Hematopoietic multipotent progenitor cell treated with erythropoietin and hydrocortisone succinate and interleukin-3 and kit ligand, for 6 days (in vitro differentiated cells): ENCODE measurements at places on chromosomes 5 and 9.

GRCh38 chr9:70403618-70404025 is 10.8 kb downstream of the KLF9 start:
- DNase-seq: no peak

GRCh38 chr5:89308606-89309040 is 425.6 kb upstream of the MEF2C start:
- DNase-seq: no peak

GRCh38 chr5:179198825-179199224 is 138.7 kb downstream of the ZNF354C start:
- no peak for DNase-seq

DNA sequence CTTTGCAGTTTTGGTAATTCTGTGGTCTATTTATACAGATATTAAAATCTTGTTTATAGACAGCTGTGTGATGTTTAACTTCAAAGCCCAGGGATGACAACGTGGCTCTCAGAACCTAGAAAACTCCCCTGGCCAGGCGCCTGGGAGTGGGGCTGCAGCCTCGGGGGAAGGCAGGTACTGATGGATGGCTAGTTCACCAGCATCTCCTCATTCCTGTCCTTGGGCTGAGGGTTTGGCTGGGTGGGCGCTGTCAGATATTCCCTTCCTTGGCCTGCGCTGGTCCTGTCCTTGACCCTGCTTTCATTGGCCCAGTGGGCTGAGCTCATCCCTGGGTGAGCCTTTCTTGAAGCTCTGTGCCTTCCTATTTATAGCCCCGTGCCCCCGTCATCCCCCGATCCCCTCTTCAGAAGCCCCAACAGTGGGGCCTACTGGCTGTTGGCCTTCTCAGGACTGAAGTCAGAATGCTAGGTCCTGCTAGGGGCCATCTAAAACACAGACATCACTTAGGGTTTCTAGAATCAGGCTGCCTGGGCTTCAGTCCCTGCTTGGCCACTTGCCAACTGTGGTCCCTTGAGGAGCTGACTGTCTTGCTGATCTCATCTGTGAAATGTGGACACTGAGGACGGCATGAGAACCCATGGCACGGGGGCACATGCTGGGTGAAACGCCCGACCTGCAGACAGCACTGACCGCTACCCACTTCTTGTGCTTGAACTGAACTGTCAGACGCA is 20.9 kb downstream of the SH3GLB2 start:
- no peak for DNase-seq

GRCh38 chr5:34486160-34486848 is 169.8 kb upstream of the RAI14 start:
- peak; percentile 90 for DNase-seq

DNA sequence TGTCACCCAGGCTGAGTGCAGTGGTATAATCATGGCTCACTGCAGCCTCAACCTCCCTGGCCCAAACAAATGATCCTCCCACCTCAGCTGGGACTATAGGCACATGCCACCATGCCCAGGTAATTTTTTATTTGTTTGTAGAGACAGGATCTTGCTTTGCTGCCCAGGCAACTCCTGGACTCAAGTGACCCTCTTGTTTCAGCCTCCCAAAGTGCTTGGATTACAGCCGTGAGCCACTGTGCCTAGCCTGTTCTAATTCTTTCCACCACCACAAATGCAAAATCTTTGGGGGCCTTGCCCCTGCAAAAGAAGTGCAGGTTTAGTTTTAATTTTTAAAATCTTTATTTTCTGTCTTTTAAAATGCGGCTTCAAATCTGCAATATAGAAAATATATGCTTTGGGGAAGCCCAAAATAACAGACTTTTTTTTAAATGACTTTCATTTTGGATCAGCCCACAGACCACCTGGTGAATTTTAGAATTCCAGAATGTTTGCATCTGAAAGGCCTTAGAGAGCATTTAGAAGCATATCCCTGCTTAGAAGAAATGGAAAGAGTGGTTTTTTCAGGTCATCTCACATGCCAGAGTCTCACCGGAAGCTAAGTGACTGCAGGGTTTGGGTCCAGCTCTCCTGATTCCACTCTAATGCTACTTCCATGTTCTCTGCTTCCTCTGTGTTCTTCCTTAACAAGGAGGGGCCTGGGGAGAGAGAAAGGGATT is 111.4 kb upstream of the FER start:
- no peak for DNase-seq

- no peak for DNase-seq
Measured at GRCh38 chr5:69268899-69269298, 34.2 kb downstream of the CDK7 start.

DNA sequence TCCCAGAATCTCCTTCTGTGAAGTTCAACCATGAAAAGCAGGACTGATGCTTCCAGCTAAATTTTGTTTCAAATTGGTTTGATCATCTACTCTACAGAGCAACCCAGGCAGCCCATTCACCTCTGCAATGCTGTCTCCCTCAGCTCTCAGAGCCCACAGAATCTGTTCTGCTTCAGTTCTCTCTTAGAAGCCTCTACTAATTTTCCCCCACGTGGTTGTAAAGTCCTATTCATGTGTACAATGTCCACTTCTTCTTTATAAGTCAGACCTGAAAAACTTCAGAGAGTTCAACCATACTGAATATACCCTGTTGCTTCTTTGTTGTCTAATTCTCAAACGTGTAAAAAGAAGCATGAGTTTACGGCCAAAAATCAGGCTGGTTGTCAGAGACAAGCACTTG is 21.3 kb upstream of the FAM13B start:
- no peak for DNase-seq

DNA sequence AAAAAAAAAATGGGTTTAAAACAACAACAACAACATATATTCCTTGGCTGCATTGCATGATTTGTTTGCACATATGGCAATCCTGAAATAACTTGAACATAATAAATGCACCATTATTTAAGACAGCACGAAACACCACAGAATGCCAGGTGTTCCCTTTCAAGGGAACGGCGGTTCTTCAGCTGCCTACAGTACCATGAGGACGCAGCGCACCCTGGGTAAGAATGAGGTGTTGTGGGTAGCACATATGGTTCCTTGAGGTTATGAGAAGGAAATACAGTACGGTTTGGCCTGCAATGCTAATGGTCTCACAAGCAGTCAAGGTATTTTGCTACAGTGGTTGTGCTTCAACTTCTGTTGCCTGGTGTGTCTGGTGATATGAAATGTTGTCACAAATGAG is 174.8 kb downstream of the SLC12A2 start:
- no peak for DNase-seq

- DNase-seq: peak; percentile 56
Measured at GRCh38 chr5:150000990-150001659, 586 bp downstream of the HMGXB3 start.

- DNase-seq: no peak
Measured at GRCh38 chr5:6601271-6601670, 31.6 kb downstream of the NSUN2 start.

DNA sequence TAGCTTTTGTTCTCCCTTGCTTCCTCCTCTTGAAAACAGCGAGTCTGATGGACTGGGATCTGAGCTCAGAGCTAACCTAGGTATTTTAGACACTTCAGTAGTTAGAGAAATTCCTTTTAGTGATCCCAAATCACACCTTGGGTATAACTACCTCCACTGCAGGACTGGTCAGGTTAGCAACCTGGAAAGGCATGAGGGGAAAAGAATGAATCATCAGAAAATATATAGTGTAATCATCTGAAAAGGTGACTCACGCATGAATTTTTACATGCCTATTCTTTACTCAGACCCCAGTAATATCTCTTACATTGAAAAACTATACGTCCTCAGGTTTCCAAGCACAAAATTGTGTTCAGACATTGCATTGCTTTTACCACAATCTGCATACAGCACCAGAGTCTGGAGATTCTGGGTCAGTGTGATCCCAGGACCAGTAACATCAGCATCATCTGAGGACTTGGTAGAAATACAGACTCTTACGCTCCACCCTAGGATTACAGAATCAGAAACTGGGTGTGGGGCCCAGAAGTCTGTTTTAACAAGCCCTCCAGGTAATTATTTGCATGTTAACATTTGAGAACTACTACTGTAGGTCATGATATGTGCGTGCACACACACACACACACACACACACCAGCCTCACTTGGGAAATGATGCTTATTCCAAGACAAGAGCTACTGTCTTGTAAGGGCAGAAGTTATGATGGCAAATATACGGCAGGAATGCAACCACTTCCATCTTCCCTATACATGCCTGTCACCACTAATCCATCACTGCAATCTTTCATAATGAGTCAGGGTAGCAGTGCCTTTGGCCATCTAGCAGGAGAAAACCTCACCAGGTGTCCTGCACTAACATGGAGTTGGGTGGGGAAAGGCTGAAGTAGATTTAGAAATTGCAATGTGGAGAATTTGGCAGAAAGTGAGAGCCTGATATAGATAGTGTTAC is 271.6 kb upstream of the MAP3K1 start:
- no peak for DNase-seq

GRCh38 chr9:124932333-124932732 is 8.6 kb downstream of the GOLGA1 start:
- peak; percentile 40 for DNase-seq

DNA sequence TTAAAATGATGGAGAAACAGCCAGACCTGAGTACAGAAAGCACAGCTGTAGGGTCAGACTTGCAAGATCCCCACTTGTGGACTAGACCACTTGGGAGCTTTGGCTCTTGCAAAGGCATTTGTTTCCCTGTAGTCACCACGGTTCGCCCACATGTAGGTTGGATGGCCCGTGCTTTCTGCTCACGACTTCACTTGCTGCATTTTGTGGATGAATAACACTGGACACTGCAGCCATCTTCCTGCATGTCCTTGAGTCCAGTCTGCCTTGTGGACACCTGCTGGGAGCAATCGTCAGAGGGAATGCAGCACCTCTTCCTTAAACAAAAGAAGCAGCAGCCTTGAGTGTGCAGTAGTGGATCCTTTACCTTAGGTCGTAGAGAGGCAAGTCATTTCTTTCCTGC is 372.9 kb upstream of the IRX2 start:
- no peak for DNase-seq

DNA sequence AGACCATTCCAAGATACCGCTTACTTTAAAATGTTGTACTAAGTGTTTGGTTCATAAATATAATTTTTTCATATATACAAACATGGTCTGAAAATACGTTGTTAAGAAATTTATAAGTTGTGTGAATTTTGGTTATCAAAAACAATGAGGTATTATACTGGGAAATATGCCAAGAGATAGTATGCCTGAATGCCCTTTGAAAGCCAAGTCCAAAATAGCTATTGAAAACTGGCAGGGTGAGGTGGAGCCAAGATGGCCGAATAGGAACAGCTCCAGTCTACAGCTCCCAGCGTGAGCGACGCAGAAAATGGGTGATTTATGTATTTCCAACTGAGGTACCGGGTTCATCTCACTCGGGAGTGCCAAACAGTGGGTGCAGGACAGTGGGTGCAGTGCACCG is 533.5 kb downstream of the ZNF608 start:
- no peak for DNase-seq

GRCh38 chr9:73037613-73038012 is 84.8 kb upstream of the ALDH1A1 start:
- peak; percentile 10 for DNase-seq

- DNase-seq: no peak
Measured at GRCh38 chr5:50967563-50968355, 301.3 kb downstream of the PARP8 start.

GRCh38 chr9:124502711-124503702 is 4.2 kb downstream of the NR5A1 start:
- no peak for DNase-seq

GRCh38 chr5:141902015-141902814 is 21.5 kb upstream of the DELE1 start:
- DNase-seq: peak; percentile 35

GRCh38 chr5:2886531-2886930 is 135.1 kb upstream of the IRX2 start:
- no peak for DNase-seq

- DNase-seq: no peak
Measured at GRCh38 chr9:17117372-17117771, 17.5 kb upstream of the CNTLN start.

- DNase-seq: no peak
Measured at GRCh38 chr5:85769347-85769746, 848.4 kb upstream of the COX7C start.

GRCh38 chr9:88571419-88571818 is 36.4 kb downstream of the NXNL2 start:
- DNase-seq: no peak

DNA sequence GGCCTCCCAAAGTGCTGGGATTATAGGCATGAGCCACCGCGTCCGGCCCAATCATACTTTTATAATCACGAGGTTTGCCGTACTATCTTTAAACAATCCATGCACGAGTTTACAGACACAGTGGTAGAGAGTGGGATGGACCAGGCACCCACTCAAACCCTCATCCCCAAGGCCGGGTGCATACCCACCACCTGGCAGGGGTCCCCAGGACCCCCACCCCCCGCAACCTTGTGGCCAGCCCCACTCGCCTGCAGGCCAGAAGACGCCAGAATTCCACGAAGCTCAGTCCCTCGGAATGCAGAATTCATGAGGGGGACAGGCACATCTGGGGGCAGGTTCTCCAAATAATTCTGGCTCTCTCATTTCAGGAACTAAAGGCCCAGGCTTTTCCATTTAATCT is 17.1 kb downstream of the NACC2 start:
- DNase-seq: no peak

GRCh38 chr5:89095341-89095740 is 212.4 kb upstream of the MEF2C start:
- DNase-seq: no peak

DNA sequence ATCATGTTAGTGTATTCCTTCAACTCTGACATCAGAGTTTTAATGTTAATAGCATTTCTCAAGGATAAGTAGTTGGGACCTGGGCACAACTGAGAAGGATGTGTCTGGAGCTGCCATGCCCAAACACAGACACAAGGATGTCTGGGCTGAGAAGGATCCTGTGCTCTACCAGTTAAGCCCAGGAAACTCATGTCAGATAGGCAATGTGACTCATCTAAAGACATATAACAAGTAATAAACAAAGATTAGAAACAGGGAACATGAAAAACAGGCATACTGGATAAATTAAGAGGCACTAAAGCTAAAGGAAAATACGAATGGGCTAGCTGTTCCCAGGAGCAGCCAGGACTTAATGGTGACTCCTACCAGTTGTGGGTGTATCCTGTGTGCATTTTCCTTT is 9.1 kb upstream of the EGFLAM start:
- no peak for DNase-seq

- peak; percentile 45 for DNase-seq
Measured at GRCh38 chr5:169027501-169028061, 273.4 kb downstream of the SLIT3 start.

GRCh38 chr5:88602584-88602983 is 280.4 kb downstream of the MEF2C start:
- DNase-seq: peak; percentile 66

GRCh38 chr5:173582216-173583111 is 34.0 kb downstream of the BOD1 start:
- DNase-seq: no peak

GRCh38 chr5:178223196-178223773 is 9.3 kb downstream of the PHYKPL start:
- DNase-seq: no peak

- DNase-seq: no peak
Measured at GRCh38 chr5:125026867-125027731, 280.7 kb upstream of the ZNF608 start.

GRCh38 chr5:91424638-91425436 is 41.7 kb upstream of the ARRDC3 start:
- DNase-seq: no peak

- no peak for DNase-seq
Measured at GRCh38 chr9:136823136-136824046, 15.6 kb downstream of the RABL6 start.

GRCh38 chr5:147403651-147404640 is 105.9 kb downstream of the DPYSL3 start:
- DNase-seq: no peak
